ENCODE measurements at places on chromosomes 7 and 10.
A peak's percentile ranks its signal among the peaks of the same experiment; 100 is the strongest.

DNA sequence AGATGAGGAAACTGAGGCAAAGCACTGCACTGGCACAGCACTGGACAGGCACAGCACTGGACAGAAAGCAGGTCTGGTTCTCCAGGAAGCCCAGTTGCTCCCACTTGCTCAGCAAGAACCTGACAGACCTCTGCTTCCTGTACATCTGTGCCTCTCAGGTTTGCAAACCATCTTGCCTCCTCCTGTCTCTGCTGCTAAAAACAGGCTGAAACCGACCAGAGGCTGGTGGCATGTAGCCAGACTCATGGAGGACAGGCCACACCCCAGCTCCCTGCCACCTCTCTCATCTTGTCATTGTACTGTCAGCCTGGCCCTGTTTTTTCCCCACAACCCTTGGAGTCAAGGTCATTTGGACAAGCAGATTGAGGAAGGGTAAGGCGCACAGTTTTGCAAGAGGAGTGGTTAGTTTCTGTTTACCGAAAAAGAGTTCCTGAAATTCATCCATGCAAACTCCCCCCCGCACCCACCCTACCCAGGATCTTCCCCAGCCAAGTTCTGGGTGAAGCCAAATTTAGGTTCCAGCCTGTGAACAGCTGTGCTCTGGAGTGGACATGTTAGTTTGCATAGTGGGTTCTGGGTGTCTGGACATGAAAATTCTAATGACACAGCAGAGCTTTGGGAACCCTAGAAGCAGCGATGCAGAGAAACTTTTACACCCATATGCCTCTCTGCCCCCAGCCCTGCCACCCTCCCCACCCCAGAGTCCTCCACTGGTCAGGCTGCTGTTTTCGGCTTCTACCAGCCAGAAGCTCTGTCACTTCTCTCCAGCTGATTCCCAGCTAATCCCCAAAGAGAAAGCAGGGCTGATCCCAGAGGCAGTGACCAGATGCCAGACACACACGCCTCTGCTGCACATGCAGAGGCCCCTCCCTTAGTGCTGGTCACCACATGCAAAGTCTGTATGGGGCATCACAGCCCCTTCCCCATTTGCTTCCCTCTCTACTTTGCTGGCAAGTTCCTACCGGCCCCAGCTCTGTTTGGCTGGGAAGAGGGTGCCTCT lies 8.5 kb upstream of the C10orf105 start:
- peak; percentile 34 for DNase-seq

- DNase-seq = no peak
Observed at GRCh38 chr10:1210667-1211066, 154.5 kb downstream of the WDR37 start.

DNA sequence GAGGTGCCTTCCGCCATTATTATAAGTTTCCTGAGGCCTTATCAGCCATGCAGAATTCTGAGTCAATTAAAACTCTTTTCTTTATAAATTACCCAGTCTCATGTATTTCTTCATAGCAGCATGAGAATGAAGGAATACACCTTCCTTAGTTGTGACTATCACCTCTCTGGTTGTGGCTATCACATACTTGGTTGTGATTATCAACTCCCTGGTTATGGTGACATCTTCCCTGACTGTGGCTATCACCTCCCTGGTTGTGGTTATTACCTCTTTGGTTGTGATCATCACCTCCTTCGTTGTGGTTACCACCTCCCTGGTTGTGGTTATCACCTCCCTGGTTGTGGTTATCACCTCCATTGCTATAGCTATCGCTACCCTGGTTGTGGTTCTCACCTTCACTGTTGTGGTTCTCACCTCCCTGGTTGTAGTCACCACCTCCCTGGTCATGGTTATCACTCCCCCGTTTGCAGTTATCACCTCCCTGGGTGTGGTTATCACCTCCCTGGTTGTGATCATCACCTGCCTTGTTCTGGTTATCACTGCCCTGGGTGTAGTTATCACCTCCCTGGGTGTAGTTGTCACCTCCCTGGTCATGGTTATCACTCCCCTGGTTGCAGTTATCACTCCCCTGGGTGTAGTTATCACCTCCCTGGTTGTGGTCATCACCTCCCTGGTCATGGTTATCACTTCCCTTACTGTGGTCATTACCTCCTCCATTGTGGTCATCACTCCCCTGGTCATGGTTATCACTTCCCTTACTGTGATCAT lies 105.9 kb downstream of the GPR26 start:
- no peak for DNase-seq

DNA sequence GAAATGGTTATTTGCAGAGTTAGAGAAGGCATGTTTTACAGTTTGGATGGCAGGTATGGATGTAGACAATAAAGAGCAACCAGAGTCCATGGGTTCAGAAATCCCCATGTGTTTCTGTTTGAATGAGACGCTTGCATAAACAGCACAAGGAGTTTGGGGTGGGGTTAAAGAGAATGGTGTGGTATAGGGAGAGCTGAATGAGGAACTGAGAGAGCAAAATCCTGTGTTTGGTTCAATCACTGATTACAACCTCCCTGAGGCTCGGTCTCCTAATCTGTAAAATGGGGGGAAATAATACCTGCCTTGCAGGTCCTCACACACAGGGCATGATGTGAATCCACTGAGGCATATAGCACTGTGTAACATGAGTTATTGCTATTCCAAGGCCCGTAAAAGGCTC lies 23.7 kb downstream of the CAV1 start:
- DNase-seq = no peak

DNA sequence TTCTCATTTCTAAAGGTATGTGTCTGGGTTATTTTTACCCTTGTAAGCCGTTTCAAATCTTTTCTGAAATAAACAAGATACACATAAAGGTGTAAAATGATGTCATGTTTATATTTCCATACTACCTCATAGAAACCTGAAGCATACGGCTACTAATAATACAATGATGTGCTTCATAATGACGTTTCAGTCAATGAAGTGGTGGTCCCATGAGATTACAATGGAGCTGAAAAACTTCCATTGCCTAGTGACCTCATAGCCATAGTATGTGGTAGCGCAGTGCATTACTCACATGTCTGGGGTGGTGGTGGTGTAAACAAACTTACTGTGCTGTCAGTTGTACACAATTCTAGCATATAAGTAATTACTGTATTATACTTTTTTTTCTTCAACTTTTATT lies 24.9 kb downstream of the EPDR1 start:
- peak; percentile 67 for DNase-seq

DNA sequence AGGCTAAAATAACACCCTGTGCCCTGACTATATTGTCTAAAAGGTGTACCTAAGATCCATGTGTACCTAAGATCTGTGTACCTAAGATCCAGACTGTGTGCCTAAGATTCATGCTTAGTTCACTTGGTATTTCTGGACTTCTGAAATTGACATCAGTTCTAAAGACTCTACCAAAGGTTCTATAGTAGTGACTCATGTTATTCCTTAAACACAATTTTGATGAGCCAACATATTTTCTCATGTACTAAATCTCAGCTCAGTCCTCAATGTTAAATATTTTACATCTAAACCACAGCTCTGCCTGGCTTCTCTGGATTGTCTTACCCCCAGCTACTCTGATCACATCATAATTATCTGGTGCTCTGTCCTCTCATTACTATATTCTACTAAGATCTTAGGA lies 802.3 kb upstream of the SORCS1 start:
- no peak for DNase-seq

- peak; percentile 75 for DNase-seq
Observed at GRCh38 chr7:37247861-37248260, 200.8 kb downstream of the ELMO1 start.

GRCh38 chr10:6269953-6270867 lies 67.5 kb downstream of the PFKFB3 start:
- peak; percentile 83 for DNase-seq

GRCh38 chr7:128104108-128104742 lies 73.0 kb upstream of the LRRC4 start:
- DNase-seq = no peak

DNA sequence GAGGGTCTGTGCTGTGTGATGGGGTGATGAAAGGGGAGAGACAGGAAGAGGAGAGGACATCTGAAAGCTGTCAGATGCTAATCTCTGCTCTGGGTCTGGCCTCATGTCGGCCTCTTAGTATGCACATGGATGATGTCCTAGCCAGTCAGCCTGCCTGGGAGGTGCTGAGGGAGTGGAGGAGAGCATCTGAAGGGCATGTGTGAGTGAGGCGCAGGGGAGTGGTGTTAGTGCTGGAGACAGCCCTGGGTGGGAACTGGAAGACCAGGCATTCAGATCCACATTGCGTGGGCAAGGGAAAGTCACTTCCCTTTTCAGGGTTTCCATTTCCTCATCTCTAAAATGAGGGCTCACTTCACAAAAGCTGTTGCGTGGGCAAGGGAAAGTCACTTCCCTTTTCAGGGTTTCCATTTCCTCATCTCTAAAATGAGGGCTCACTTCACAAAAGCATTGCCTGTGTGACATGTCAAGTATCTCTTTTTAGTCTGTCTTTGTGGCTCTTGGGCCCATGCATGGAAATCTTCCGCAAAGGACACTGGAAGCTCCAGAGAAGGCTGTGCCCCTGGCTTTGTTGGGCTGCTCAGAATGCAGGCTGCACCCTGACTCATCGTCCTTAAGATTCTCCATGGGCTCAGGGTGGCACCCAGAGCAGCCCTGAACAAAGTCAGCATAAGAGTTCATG lies 10.0 kb downstream of the SFTPD start:
- DNase-seq = no peak

GRCh38 chr10:62133618-62134017 lies 135.0 kb downstream of the RTKN2 start:
- no peak for DNase-seq

DNA sequence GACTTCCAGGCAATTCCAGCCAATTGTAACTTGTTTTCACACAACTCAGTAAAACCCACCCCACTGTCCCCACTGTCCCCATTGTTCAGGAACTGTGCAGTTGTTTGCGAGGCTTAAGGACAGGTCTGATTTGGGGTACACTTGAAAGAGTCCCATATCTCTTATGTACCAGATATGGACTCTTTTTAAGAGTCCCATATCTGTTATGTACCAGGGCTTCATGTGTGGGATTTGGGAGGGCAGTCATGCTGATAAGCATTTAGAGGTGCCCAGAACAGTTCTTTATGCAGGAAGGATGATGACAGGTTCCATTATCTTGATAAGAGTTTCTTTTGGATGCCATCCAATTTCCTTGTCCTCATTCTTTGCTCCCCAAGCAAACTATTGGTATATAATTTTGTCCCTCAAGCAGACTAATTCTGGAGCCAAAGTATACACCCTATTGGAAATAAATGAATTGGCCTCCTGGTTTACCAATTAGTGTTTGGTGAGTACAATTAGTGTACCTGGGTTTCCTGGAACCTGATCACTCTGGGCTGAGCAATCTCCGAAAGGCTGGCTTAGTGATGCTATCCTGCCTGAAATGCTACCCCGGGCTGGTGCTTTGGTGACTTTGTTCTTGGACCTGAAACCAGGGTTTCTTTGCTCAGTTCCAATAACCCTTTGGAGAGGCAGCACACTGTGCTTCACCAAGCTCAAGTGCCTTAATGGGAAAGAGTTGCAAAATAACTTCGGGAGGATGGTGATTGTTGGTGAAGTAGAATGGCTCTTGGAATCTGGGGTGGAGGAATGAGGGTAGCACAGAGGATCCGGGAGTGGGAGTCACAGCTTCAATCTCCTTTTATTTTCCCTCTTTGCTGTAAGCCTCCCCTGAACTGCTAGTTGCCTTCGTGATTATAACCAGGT lies 6.2 kb upstream of the DMBT1 start:
- DNase-seq = no peak

GRCh38 chr10:125479059-125479458 lies 203.9 kb downstream of the TEX36 start:
- DNase-seq = peak; percentile 44

GRCh38 chr7:132492823-132493445 lies 83.3 kb downstream of the PLXNA4 start:
- DNase-seq = peak; percentile 26

DNA sequence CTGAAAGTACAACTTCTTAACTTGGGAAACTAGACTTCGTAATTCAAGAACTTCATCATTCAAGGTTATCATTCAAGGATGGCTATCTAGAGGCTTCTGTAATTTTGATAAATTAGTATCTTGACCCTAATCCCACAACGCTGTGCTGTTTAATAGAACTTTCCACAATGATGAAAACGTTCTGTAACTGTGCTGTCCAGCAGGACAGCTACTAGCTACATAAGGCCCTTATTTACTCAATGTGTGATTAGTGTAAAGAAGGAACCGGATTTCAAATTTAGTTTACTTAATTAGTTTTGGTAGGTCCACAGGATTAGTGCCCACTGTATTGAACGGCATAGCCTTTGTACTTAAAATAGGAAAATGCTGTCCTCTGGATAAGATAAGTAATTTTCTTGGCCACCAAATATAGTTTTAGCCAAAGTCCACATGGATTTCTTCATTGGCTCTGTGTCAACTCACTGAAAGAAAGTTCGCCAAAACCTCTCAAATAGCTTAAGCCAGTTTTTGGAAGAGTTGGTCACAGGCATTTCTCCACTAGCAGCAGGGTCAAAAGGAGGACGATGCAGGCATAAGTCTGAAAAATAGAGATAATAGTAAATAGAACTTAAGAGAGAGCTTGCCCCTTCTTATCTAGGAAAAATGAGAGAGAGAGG lies 17.3 kb downstream of the DGKI start:
- no peak for DNase-seq

GRCh38 chr7:116331020-116331419 lies 120.7 kb downstream of the TES start:
- DNase-seq = peak; percentile 74

- DNase-seq = peak; percentile 37
Observed at GRCh38 chr10:60572511-60573194, 183.0 kb upstream of the ANK3 start.

DNA sequence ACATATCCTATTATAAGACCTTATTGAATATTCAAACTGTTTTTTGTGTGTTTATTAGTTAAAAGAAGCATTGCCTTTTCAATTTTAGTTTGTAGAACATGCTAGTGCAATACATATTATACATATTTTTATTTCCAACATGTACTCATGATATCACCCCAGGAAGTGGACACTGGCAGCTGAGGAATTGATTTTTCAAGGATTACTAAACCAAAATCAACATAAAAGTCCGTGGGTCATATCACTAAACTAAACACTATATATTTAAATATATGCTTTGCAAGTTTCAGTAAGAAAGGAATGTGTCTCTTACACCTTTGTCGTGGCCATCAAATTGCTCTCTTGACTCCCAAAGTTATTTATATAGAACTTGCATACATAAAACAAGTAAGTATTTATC lies 185.2 kb downstream of the AGMO start:
- no peak for DNase-seq

- DNase-seq = peak; percentile 78
Observed at GRCh38 chr10:120600871-120601649, 144.0 kb downstream of the PLPP4 start.

- DNase-seq = no peak
Observed at GRCh38 chr7:27890205-27890849, 150.4 kb downstream of the TAX1BP1 start.

- no peak for DNase-seq
Observed at GRCh38 chr7:44976746-44977196, 2.0 kb downstream of the MYO1G start.

GRCh38 chr7:109178342-109178741 lies 608.7 kb downstream of the DNAJB9 start:
- no peak for DNase-seq

GRCh38 chr7:128812514-128813168 lies 17.6 kb upstream of the FLNC start:
- DNase-seq = no peak
